ENCODE measurements at places on chromosomes 3 and 15.

DNA sequence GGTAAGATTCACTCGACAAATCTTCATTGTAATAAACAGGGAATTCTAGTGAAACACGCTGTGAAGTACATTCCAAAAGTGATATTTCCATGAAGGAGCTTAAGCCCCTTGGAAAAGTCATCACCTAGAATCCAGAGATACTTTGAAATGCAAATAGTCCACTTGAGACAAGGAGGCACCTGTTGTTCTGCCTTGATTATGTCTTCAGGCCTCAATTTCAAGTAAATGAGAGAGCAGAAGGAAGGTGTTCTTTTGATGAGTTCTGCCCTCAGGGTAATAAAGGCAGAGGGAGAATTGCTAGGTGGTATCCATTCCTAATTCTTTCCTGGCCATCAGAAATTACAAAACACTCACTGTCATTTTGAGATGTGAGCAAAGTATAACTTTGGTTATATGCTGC lies 162.1 kb downstream of the CADM2 start:
- DNase-seq, result no peak

GRCh38 chr15:52257734-52258062 lies 37.9 kb downstream of the MYO5C start:
- DNase-seq, result peak; percentile 75

DNA sequence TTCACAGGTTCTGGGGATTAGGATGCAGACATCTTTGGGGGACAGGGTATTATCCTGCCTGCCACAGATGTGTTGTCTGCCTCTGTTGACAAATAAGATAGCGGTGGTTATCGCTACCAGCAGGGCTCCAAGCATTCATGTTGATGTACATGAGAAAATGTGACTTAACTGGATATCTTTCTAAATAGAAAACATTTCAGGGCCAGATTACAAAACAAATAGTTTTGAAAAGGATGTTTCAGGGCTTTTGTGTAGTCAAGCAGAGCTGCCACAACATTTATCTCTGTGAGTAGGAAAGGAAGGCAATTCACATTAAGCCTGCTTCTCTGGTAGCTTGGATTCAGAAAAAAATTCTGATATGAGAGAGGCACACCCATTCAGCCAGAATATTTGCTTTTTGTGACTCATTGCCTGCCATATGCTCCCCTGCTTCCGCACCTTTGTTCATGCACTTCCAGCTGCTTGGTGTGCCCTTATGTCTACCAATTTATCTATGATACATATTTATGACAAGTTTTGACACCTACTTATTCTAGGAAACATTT lies 22.8 kb downstream of the PLS1 start:
- no peak for DNase-seq

DNA sequence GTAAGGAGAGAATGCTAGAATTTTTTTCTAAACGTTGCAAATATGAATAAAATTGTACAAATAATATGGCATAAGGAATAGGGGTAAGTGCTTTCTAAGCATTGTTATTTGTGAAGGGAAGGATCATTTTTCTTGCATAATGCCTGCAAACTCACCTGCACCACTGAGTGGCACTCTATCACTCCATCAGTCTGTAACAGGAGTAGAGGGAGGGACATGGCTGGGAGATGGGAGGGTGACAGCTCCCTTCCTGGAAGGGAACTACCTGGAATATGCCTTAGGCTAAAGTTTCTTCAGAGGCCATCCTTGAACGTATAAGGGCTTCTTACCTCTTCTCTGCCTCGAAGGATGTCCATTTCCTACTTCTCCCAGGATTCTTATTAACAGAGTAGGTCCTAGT lies 3.0 kb downstream of the NAALADL2 start:
- peak; percentile 43 for DNase-seq

- no peak for DNase-seq
Observed at GRCh38 chr3:172137287-172138192, 98.2 kb downstream of the FNDC3B start.

DNA sequence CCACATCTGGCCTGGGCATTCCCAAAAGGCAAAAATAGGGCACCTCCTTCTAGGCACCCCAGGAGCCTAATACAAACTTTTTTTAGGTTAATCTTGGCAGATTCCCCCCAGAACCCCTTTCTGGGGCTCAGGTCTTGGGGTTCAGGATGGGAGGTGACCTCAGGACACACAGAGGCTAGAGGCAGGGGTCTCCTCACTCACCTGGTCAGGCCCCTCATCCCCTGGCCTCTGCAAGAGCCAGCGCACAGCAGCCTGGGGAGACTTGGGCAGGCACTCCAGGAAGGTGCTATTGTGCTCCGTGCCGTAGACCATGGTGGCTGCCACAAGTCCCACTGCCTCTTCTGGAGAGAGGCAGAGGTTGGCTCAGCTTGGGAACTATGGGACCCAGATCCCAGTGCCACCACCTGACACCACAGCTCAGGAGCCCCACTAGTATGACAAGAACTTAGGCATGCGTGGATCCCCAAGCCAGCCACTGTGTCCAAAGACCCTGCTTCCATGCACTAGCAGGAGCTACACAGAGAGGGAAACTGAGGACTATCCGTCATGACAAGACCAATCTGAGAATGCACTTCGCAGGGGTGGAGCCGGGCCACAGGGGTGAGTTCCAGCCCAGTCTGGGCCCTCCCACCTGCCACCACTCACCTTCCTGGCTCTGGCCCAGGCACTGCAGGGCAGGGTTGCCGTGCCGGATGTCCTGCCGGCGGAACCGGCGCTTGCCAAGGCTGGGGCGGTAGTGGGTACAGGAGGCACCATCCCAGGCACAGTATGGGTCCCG lies 7.4 kb downstream of the SEMA3G start:
- DNase-seq, result no peak
